ENCODE measurements at places on chromosomes 2 and 18.
A peak's percentile ranks its signal among the peaks of the same experiment; 100 is the strongest.

DNA sequence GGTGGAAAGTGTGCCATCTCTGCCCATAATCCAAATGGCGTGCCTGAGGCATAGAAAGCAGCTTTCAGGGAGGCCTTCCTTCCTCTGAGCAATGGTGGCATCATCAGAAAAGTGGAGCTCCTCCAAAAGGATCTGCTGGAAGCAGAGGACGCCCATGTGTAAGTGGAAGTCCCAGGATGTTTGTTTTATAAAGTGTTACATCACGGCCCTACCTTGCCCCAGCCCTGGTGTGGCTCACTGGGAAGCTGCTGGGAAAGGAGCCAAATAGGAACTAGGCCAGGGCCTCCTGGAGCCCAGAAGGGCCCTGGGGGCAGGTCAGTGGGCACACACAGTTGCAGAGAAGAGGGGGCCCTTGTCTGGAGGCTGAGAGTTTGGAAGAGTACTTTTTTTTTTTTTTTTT is 4.2 kb upstream of the ODC1 start:
- DNase-seq: no peak

DNA sequence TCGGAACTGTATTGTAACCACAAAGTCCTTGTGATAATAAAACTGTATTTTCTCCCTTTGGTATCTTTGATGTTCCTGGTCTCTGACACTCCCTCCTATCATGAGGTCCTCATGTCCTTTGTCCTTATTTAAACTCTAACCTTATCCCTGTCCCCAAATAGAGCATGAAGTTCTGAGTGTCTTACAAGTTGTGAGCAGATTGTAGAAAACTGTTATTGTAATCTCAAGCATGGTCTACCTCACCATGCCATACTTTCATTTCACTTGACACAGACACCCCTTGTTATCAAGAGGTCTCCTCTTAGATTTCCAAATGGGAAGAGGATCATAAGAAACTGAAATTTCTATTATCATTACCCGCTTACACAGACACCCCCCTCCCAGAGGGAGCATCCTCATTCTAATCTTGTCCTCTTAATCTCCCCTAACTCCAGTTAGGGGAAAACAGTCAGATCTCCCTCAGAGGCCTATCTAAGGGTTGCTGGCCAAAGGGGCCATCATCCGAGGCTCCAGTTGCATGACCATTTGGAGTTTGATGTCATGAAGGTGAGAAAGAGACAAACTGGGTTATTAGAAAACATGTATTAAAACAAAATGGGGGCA is 29.0 kb downstream of the MYO3B start:
- DNase-seq: no peak

DNA sequence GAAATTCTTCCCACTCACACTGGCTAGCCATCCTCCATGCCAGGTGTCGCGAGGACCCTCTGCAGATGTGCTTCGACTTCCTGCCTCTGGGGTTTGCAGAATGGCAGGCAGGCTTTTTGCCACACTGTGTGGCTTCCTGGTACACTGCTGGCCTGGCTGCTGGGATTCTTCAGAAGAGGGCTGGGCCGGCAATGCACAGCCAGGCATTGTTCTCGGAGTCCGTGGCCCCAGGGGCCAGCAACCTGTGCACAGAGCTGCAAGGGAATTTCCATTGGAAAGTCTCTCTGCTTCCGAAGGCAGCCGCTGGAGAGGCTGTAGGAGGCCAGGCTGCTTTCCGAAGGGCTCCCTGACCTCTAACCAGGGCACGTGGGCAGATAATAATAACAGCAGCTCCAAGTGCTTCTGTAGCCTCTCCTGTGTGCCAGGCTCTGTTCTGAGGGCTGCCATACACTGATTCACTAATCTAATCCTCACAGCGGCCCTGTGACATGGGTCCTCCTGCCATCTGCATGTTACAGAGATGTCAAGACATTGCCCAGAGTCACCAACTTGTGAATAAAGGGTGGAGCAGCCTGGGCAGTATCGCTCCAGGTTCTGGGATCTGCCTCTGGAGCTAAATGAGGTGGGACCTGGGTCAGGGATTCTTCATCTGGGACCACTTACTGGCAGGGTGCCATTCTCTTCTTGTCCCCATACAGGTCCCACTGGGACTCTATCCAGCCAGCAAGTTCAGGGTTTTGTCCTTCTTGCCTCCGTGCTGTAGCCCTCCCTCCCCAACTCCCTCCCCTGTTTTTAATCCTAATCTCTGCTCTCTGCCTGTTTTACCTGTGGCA is 5.0 kb downstream of the LDLRAD4 start:
- peak; percentile 6 for DNase-seq

GRCh38 chr18:74994502-74995418 is 214.2 kb downstream of the PTGR3 start:
- DNase-seq: peak; percentile 55

DNA sequence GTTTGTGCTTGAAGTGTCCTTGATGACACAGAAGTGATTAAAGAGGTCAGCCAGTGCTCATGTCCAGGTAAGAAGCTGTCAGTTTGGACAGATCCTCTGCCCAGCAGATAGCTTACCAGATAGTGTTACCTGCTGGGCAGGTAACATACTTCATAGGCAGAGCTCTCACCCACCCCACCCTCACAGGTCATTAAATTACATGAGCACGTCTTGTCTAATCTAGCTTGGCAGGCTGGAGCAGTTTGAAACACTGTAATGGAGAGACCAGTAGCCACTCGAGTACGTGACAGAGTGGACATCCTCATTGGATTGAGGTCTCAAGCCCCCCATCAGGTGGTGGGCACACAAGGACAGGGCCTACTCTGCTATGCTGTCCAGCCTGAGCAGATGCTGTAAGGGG is 27.1 kb downstream of the TTC32 start:
- no peak for DNase-seq

- DNase-seq: no peak
These were observed 241.3 kb downstream of the LOXHD1 start for GRCh38 chr18:46415532-46416252.

DNA sequence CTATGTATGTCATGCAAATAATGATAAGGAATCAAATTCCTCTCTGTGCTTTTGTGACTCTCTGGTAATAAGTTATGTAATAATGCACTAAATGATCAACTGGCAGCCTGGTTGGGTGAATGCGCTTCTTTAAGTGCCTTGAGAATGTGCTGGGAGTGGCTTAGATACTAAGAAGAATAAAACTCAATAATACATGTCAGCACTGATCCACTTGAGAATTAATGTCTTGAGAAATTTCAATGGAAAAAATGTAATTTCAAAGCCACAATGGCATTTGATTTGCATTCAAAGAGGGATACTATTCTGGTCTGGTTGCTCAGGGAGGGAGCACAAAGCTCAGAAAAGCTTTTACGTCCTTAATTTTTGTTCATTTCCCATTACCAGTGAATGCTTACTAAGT is 137.7 kb upstream of the MMADHC start:
- no peak for DNase-seq

GRCh38 chr2:215702116-215702902 is 266.4 kb upstream of the FN1 start:
- no peak for DNase-seq

- no peak for DNase-seq
These were observed 13.3 kb downstream of the SOX11 start for GRCh38 chr2:5705490-5705889.

- DNase-seq: no peak
These were observed 72.3 kb upstream of the RIOK3 start for GRCh38 chr18:23380817-23381216.

GRCh38 chr2:200253639-200254038 is 52.9 kb upstream of the SPATS2L start:
- DNase-seq: no peak

DNA sequence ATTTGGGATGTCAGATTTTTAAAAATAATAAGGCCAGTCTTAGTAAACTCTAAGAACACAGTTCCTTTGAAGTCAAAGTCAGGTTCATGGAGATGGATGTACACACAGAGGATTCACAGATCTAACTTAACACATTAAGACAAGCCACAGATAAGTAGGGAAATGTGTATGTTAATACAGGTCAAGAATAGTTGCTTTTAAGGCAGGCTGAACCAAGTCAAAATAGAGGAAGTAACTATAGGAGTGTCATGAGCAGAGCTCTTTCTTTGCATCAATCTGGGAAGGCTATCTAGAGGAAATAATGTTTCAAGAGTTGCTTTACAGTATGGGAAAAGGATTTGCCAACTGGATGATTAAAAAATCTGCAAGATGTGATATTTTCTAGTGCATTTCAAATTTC is 128.0 kb upstream of the FBXO11 start:
- no peak for DNase-seq

GRCh38 chr2:143796051-143796450 is 666.8 kb downstream of the ARHGAP15 start:
- DNase-seq: no peak

GRCh38 chr18:22558945-22559385 is 141.2 kb upstream of the CTAGE1 start:
- no peak for DNase-seq

GRCh38 chr2:157722580-157723234 is 94.0 kb upstream of the ACVR1C start:
- no peak for DNase-seq

GRCh38 chr18:711310-711656 is 1.1 kb downstream of the ENOSF1 start:
- DNase-seq: no peak

- DNase-seq: no peak
These were observed 76.9 kb upstream of the NABP1 start for GRCh38 chr2:191601060-191601459.

- no peak for DNase-seq
These were observed 110.0 kb downstream of the HDAC4 start for GRCh38 chr2:239290618-239291474.

DNA sequence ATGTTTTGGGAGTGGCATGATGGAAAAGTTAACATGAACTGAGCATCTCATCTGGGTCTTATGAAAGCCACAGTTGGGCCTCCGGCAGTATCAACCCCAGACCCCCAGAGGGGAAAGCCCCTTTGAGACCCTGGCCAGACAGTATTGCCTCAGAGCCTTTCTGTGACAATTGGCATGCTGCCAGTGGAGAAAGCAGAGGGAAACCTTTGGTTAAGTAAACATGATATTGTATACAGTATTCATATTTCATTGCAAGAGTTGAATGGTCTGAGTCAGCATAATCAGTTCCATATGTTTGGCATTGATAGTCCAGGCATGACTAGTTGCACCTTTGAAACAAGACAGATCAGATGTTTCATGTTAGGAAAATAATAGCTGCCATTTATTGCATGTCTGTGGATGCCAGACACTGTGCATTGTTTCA is 20.0 kb downstream of the MERTK start:
- no peak for DNase-seq

- DNase-seq: no peak
These were observed 3.2 kb downstream of the TXNL4A start for GRCh38 chr18:79985172-79985571.

DNA sequence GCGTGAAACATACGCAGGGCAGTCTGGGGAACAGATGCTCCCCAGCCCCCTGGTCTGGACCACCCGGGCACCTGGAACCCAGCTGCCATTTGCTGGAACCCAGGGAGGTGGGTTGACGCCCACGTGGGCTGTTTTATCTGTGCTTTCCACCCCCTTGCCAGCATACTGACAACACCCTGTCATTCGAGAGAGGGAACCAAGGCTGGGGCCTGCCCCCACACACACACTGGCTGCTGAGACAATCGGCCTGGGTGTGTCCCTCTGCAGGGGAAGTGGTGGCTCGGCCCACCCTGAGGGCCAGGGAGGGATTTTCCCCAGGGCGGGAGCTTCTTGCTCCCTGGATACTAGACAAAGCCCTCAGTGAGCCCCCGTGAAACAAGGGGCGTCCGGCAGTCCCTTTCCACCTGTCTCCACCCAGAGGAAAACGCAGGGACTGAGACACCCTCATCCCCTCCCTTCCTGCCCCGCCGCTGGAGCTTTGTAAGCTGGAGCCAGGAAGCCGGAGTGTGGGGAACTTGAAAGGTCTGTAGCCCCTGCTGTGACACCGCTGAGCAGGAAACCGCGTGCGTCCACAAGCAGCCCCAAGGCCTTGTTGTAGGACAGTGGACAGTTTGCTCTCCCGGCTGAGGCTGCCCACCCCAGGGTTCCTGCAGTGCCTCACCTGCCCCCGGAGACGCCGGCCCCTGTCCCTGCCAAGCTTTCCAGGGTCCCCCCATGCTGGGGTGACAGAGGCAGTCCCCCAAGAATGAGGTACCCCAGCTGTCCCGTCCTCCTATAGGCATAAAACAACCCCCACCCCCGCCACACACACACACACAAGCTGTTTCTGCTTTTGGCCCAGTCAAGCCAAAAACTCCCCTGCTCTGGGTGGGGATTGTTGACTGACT is 14.1 kb upstream of the KLF11 start:
- DNase-seq: peak; percentile 77

DNA sequence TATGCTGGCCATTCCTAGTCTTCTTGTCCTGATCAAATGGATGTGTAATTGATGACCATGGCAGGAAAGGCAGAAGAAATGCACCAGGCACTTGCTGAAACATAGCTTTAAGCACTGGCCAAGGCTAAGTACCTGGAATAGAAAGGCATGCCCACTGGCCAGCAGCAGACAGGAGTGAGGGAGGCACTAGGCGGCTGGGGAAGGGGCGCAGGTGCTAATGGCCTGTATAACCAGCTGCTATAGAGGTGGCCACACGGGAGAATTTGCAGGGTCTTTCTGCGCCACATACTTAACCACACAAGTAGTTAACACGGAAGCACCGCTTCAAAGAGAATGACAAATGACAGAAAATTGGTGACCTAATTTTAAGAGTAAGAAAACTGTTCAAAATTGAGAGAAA is 66.3 kb upstream of the CHRNA1 start:
- DNase-seq: no peak

- DNase-seq: no peak
These were observed 140.8 kb downstream of the MEIS1 start for GRCh38 chr2:66575625-66576310.

GRCh38 chr2:235102896-235103295 is 151.1 kb downstream of the SH3BP4 start:
- DNase-seq: no peak

DNA sequence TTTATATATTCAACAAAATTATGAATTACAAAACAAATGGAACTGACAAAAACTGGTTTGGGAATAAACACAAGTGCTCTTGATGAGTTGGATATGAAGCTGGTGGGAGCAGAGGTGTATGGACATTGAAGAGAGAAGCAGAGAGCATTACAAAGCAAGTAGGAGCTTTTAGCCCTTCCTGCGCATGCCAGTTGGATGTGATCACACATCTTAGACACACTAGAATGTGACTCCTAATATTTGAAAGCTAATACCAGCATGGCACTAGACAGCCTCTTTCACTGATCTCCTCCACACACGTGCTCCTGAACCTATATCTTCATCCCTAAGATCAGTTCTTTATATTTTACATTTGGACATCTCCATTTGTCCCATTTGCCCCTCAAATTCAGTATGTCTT is 298.1 kb downstream of the MTX2 start:
- no peak for DNase-seq

GRCh38 chr18:26436176-26437051 is 111.9 kb downstream of the KCTD1 start:
- no peak for DNase-seq

GRCh38 chr2:184598002-184598315 is 370 bp upstream of the ZNF804A start:
- DNase-seq: no peak

- no peak for DNase-seq
These were observed 94.0 kb downstream of the CDK15 start for GRCh38 chr2:201900362-201900761.
